ENCODE measurements at places on chromosomes 16 and 17.
A peak's percentile ranks its signal among the peaks of the same experiment; 100 is the strongest.

DNA sequence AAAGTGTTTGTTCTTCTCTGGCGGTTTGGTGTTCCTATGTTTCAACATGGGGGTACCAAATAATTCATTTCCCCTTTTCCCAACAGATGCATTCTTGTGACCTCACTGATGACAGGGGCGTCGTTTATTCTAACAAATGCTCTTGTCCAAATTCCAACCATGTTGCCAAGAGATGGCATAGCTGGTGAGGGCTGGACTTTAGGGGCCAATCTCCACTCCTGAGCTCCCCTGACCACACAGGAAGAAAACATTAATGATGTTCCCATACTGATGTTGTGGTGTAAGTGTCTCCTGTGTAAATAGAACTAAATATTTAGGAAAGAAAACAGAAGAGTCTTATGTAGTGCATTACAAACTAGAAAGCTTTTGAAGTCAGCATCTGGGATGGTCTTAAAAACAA is 431.6 kb downstream of the CDH13 start:
- DNase-seq, result no peak

DNA sequence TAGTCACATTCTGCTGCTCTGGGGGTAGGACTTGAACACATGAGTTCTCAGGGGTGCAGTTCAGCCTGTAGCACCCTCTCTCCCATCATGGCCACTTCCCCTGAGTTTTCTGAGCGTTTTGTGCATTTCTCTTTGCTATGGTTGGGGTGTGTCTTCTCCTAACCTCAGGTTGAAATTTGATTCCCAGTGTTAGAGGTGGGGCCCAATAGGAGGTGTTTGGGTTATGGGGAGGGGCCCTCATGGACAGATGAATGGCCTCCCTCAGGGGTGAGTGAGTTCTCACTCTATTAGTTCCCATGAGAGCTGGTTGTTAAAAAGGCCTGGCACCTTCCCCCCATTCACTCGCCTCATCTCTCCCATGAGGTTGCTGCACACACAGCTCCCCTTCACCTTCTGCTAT is 101.1 kb downstream of the FOXL1 start:
- DNase-seq, result no peak

DNA sequence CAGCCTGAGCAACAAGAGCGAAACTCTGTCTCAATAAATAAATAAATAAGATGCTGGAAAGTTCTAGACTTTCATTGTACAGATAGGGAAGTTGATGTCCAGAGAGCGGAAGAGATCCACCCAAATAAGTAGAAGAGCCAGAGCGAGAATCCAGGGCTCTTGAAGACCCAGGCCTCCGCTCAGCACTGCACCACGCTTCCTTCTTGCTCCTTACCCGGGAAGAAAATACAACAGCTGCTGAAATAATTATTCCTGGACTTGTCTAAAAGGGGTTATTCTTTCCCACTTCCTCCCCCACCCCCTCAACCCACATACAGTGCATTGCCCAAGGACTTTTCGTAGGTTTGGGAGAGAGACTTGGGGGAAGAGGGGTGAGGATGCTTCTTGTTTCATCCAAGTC is 26.7 kb downstream of the CDK5RAP3 start:
- no peak for DNase-seq

- DNase-seq, result peak; percentile 28
Observed at GRCh38 chr16:51763072-51763661, 612.1 kb upstream of the SALL1 start.

DNA sequence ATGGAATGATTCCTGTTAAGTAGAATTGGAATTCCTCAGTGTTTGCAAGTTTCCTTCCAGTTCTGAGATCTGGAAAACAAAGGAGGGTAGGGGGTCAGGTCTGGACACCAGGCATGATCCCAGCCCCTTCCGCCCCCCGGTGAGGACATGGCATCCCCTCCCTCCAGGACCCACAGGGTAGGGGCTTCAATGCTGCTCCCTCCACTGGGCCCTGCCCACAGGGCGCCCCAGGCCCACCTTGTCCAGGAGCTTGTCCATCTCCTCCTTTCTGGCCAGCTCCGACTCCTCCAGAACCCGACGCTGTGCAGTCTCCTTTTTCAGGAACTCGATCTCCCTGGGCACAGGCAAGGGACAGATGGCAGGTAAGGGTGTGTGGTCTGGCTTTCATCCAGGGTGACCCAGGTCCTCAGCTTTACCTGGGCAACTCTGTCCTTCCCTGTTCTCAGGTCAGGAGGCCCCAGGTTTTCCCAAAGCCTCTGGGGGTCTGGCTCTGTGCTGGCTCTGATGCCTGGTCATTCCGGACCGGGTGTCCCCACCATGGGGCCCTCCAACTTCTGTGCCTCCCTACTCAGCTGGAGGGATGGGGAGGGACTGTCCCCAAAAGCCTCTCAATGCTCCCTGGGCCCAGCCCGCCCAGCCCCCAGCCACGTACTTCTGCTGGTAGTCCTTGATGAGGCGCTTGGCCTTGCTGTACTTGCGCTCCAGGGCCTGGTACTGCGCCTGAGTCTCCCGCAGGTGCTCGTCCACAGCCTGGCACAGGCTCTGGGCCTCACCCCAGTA is 5.5 kb upstream of the SAMD14 start:
- no peak for DNase-seq

DNA sequence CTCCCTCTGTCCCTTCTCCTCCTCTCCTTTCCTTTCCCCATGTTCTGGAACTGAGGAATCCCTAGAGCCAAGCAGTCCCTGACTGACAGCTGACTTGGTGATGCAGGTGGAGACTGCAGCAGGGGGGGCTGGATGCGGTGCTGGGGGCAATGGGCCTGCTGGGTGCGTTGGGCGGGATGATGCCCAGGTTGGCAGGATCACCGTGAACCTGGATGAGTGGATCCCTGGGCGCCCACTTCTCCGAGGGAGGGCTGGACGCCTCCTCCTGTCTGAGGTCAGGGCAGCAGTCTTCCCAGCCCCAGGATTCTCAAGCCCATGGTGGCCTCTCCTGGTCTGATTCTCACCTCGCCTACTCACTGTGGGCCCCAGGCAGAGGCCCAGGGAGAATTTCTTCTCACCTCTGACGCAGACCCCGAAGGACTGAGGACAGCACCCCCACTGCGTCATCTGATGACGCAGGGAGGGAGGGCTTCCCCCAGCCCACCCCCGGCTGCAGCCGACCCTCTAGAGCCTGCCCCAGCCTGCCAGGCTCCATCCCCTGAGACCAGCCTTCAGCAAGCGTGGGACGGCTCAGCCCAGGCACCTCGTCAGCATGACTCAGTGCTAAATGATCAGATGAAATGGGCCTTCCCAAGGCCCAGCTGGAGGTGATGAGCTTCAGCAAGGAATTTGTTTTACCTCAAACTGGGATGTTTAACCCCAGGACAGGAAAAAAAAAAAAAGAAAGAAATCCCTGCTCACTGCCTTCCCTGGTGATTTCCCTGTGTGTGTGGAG is 188.0 kb upstream of the TNRC6C start:
- DNase-seq, result no peak

- DNase-seq, result no peak
Observed at GRCh38 chr17:33523577-33523981, 230.5 kb upstream of the ASIC2 start.

DNA sequence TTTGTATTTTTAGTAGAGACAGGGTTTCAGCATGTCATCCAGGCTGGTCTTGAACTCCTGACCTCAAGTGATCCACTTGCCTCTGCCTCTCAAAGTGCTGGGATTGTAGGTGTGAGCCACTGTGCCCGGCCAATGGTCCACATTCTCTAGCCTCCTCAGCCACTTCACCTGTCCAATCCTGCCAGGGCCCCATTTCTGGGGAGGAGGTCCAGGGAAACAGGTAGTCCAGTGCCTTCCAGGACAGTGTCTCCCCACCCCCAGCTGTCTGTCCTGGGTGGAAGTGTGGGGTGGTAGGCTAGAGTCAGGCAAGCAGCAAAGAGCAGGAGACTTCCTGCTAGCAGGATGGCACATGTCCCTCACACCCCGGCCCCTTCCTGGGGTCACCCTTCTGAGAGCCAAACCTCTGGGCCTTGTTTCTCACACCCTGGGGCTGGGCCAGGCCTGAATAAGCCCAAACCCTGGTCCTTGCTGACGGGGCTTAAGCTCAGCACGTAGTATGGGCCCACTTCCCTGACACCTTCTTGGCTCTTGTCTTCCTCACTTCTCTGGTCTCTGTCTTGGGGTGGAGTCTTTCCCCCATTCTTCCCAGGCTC is 5.0 kb downstream of the FHOD1 start:
- DNase-seq, result no peak
